ENCODE measurements at places on chromosomes 4 and X.
A peak's percentile ranks its signal among the peaks of the same experiment; 100 is the strongest.

GRCh38 chr4:37978248-37978924, 18.2 kb downstream of the PTTG2 start:
- no peak for DNase-seq

GRCh38 chrX:140548985-140549384, 44.1 kb upstream of the SOX3 start:
- DNase-seq: no peak

- DNase-seq: no peak
Measured at GRCh38 chrX:21678048-21678612, 20.0 kb upstream of the KLHL34 start.

GRCh38 chr4:109928327-109929045, 15.8 kb downstream of the EGF start:
- DNase-seq: no peak

GRCh38 chrX:136784231-136784630, 3.5 kb upstream of the ARHGEF6 start:
- DNase-seq: no peak

DNA sequence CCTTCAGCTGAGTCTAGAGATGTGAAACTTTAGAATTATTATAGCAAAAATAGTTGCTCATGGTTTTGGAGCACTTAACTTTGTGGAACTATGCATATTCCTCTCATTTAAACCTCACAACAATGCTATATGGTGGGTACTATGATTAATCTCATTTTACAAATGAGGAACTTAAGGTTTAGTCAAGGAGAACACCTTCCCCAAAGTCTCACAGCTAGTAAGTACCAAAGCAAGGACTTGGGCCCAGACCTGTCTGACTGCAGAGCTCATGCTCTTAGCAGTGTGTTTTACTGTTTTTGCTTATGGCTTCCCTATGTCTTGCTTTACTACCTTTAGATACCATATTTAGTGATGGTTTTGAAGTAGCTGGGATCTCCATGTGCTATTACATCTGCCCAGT, 5.1 kb downstream of the UBE2A start:
- DNase-seq: no peak

GRCh38 chr4:111641813-111642579, 503.3 kb upstream of the FAM241A start:
- peak; percentile 81 for DNase-seq

DNA sequence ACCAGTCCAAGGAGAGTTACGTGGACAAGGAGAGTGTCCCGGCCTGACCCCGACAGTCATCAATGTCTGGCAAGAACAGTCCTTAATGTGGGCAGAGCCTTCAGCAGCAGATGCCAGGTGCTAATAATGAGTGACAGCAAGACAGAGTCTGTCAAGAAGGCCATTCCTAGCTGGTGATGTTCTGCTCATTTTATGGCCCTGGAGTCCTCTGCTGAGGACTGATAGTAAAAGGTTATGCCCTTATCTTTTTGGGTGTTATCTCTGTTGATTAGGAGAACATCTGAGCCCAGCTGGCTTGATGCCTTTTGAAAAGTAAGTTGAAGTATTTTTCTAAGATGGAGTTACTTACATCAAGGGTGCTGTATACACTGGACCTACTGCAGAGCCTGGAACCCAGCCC, 67.3 kb downstream of the SLC34A2 start:
- no peak for DNase-seq

DNA sequence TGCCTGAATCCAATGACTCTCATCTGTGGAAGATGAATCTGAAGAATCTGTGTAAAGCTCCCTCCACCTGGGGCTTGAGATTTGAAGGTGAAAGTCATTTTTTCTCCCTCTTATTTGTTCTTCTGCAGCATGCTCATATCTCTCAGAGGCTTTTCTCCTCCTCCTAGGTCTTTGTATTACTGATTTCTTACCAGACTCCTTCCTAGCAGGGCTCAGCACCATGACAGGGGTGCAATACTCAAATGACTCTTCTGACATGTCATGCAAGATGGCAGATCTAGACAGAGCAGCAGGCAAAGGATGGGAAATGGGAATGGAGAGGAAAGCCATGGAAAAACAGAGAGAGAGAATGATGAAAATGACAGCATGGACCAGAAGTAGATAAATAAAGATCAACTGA, 118.3 kb downstream of the TMA16 start:
- no peak for DNase-seq

Measured in AG20443 (cell line).